ENCODE measurements at places on chromosomes 7 and 10. TPM values are rescaled to one million over a fixed set of nuclear protein-coding genes. Genes with fewer than 3 reads are reported as not detected.

GPRIN2 gene
- not detected for total RNA-seq

- DNase-seq: no peak
These were observed 201.3 kb downstream of the SLC25A13 start for GRCh38 chr7:96120445-96121225.

GRCh38 chr7:71784180-71784579 is 628.0 kb downstream of the CALN1 start:
- DNase-seq: no peak

CALML3 gene
- not detected for total RNA-seq

DNA sequence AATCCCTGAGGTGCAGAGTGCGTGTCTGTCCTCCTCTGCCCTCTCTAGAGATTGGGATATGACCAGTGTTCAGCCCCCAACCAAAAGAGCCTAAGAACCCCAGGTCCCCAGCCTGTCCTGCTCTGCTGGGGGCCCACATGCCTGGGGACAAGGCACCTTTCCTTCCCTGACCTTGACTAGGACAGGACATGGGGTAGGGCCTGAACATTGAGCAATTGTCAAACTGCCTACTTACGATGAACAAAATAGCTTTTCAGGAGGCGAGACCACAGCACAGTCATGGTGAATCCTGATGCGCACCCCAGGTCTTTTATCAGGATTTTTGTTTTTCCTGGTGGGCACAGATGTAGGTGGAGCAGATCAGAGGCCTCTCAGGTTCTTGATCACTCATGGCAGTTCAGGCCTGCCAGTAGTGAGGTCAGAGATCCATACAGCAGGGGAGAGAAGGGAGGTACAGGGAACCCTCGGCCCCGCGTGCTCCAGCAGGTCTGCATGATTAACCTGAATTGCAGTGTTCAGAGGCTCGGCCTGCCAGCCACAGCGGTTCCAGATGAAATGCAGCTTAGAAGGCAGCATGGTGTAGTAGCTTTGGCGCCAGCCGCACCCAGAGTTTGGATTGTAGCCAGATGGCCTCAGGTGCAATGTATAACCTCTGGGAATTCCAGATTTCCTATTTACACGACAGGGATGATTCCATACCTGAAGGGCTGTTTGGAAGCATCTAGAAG is 191.3 kb downstream of the CUX1 start:
- DNase-seq: no peak

- no peak for DNase-seq
These were observed 237.3 kb upstream of the SLC26A5 start for GRCh38 chr7:103683348-103683747.

GRCh38 chr7:77346441-77346840 is 69.7 kb downstream of the GSAP start:
- no peak for DNase-seq
